ENCODE measurements at places on chromosomes 5 and 9. TPM values are rescaled to one million over a fixed set of nuclear protein-coding genes. Genes with fewer than 3 reads are reported as not detected.

ACOT12 gene
- not detected for total RNA-seq

TLX3 gene
- not detected for total RNA-seq

ADGRV1 gene
- total RNA-seq, result 0.10 TPM

HSPA4 gene
- 95.0 TPM for total RNA-seq

DNA sequence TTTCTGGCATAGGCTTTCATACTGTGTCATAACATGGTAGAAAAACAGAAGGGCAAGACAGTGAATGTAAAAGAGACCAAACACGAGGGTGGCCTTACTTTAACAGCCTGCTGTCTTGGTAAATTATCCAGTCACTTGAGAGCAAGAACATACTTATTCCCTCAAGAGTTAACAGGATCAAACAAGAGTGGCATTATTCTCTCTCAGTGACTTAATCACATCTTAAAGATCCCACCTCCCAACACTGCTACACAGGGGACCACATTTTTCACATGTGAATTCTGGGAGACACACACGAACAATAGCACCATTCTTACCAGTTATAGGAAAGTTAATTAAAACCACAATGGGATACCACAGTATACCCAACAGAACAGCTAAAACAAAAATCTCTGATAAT, 898.0 kb upstream of the C9orf72 start:
- DNase-seq, result no peak

OSMR gene
- not detected for total RNA-seq

DNA sequence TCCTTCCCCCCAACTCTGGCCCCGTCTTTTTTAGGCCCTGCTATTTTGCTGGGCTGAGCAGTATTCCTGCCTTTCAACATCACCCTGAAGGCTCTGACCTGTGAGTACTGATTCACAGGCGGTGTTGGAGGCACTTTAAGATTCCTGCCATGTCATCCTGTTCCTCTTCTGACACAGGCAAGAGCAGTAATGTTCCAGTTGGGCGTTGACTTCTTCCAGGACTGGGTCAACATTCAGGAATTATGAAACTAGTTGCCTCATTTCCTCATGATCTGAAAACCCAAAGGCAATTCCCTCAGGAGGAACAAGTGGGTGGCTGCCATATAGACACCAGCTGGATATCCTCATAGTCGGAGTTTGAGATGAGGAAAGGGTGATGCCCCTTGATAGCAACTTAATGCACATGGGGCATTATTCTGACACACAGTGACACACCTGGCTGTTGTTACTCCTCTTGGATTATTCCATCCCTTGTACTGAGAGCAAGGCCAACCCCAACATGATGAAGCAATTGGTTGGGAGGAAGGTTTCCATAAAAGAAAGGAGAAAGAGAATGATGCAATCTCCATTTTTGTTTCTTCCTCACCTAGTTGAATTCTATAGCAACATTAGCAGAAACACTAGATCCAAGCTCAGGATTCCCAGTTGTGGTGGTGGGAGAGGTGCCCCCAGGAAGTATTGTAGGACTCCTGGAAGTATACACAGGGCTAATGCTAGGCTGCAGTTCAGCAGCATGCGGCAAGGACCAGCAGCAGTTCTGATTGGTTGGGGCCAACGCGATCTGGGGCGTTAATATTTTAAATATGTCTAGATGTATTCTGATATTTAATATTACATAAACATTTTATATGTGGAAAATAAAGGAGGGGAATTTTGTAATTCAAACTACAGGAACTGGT, 19.6 kb upstream of the GLRX start:
- DNase-seq, result no peak

DNA sequence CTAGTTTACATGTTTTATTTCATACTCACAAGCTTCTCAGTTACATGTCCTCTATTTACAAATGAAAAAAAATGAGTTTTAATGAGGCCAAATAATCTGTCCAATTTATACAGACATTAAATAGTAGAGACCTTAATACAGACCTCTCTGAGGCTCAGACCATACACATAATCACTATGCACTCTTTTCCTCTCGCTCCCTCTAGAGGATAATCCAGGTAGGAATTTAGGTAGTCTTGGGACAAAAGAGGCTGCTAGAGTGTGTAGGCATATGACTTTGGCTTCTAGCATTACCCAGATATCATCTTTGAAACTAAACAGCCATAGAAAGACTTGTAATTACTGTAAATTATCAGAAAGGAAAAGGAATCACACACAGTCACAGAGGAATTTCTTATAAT, 444.7 kb downstream of the HINT1 start:
- DNase-seq, result no peak

All from B cell (primary cell).